ENCODE measurements at places on chromosomes 4 and X.

GRCh38 chrX:143674926-143675325 lies 39.0 kb upstream of the SLITRK4 start:
- no peak for DNase-seq

- peak; percentile 61 for DNase-seq
These were observed 646 bp upstream of the FAM3A start for GRCh38 chrX:154516656-154517100.

- no peak for DNase-seq
These were observed 291.6 kb upstream of the HS3ST1 start for GRCh38 chr4:11720292-11720691.

- DNase-seq: no peak
These were observed 177.6 kb downstream of the NWD2 start for GRCh38 chr4:37422102-37422501.

DNA sequence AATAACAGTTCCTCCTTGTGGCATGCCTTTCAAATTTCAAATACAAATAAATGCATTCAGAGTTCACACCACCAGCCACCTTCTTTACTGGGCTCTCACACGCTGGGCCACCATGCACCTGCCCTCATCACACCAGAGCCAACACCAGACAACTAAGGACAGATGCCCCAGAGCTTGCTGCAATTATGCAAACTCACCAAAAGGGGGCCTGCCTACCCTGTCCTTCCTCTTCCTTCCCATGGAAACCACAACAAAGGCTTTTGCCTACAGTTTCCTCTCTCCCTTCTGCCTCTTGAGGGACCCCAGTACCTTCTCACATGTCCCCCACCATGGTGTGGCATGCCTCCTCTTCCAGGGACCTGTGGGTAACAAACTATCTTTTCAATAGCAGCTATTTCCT lies 1333.9 kb upstream of the TENM3 start:
- no peak for DNase-seq

DNA sequence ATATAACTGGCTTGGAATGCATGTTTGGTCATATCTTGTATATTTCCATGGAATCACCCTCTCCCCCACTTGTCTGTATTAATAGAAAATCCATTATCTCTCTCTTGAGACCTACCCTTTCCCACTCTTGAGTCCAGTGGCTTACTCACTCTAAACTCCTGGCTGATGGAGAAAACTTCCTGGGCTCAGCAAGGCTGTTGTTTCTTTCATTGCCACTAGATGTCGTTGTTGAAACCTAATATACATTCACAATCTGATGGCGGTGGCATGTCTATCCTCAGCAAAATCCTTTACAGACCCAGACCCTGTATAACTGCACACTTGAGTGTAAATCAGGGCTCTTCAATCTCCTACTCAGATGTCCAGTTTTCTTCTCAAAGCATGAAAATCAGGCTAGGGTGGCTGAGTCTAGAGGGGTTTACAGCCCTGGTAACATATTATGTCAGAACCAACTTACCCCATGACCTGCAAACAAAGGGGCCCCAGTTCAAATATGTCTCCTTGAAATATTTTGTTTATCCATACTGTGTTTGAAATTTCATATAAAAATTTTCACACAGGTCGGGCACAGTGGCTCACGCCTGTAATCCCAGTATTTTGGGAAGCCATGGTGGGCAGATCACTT lies 70.0 kb upstream of the FAM241A start:
- no peak for DNase-seq

DNA sequence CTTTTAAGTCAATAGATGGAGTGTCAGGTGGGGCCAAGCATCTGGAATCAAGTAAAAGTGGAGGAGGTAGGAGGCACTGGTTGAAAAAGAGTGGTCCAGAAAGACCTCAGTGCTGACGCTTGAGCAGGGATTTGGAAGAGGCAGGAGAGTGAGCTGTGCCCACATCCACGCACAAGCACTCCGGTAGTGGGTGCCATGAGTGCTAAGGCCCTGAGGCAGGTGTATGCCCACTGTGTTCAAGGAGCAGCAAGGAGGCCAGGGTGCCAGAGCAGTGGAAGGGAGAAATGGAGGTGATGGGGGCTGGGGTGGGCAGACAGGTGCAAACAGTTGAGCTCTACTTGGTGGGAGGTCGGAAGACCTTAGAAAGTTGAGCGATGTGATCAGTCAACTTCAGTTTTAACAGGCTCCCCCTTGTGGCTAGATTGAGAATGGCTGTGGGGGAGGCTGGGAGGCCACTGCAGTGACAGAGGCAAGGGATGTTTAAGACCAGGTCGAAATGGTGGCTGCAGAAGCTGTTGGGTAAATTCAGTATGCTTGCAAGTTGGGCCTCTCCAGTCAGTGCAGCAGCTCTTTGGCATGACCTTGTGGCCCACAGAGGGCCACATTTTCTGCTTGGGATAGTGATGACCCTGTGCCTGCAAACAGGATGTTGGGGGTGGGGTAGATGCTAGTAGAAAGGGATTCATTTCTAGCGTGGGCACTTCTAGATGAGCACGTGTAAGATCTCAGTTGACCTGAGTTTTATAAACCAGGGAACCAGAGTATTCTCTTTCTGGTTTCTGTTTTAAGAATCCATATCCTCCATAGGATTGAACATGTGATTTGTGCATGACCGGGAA lies 12.7 kb downstream of the TKTL1 start:
- DNase-seq: peak; percentile 3

DNA sequence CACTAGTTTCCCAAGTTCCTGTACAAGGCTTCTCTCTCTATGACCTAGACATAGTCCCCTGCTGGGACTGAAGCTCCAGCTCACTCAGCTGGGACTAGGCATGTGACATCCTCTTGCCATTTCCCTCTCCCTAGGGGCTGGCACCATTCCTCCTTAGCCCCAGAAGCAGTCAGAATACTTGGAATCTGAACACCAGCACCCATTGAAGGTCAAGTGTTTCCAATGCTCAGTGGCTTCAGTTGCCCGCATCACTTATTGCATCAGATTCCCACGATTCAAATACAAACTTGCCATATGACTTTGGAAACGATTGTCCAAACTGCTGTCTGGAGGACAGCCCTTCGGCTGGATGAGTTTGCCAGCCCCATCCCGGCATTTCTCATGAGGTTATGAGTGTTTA lies 65.5 kb upstream of the HOPX start:
- no peak for DNase-seq

- DNase-seq: no peak
These were observed 6.8 kb upstream of the ODAPH start for GRCh38 chr4:75549019-75549418.

DNA sequence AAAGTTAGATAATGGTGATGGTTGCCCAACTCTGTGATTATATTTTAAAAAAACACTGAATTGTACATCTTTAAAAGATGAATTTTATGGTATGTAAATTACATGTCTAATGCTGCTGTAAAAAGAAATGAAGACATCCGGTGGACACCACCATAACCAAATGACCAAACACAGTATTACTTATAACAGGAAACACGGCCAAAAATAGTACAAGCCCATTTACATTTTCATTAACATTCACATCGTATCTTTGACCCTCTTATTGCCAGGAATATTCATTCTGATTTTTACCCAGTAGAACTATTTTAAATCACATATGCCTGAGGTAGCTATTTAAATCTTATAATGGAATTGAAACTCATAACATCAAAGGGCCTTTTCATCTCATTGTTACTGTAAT lies 143.2 kb downstream of the CFAP47 start:
- no peak for DNase-seq

GRCh38 chrX:14864631-14865030 lies 8.2 kb downstream of the FANCB start:
- DNase-seq: no peak

- no peak for DNase-seq
These were observed 583 bp downstream of the GABRE start for GRCh38 chrX:151973851-151974335.

DNA sequence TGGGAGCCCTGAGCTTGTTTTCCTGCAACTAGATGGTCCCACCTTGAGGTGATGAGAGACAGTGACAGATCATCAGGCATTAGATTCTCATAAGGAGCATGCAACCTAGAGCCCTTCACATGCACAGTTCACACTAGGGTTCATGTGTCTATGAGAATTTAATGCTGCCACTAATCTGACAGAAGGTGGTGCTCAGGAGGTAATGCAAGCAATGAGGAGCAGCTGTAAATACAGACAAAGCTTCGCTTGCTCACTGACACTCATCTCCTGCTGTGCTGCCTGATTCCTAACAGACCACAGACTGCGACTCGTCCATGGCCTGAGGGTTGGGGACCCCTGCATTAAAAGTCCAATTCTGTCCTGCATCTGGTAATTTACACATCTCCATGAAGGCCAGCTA lies 141.6 kb downstream of the KCNIP4 start:
- no peak for DNase-seq

GRCh38 chr4:70704215-70704930 lies 16.0 kb downstream of the UTP3 start:
- DNase-seq: peak; percentile 63

DNA sequence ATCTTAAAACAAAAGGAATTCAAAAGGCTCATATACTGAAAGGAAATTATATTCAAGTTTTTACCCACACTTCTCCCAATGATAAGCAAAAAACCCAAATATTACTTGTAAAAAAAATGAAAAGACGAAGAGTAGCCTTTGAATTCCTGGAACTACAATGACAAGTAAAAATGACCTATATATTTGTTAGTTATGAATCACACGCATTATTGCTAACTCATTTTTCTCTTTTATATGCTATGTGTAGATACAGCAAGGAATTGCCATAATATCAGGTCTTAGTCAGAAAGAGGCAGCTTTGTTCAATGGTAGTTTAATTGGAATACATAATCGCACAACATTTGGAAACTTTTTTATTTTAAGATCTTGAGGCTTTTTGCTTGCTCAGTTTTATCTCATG lies 22.7 kb upstream of the ASB5 start:
- no peak for DNase-seq

DNA sequence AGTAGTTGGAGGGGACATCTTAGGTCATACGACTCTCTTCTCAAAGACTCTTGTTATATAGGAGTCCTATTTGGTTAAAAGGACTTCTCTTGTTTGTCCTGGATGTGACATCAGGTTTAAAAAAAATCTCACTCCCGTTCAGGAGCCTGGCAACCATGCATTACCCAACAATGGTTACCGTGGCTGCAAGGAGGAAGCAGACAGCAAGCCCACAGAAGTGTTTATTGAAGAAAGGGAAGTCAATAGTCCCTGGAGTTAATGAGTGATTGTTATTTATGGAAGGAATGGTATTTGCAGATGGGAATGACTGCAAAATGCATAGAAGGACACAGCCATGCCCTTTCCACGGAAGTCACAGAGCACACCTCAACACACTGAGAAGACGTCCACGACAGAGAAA lies 75.9 kb upstream of the ENPP6 start:
- peak; percentile 34 for DNase-seq

DNA sequence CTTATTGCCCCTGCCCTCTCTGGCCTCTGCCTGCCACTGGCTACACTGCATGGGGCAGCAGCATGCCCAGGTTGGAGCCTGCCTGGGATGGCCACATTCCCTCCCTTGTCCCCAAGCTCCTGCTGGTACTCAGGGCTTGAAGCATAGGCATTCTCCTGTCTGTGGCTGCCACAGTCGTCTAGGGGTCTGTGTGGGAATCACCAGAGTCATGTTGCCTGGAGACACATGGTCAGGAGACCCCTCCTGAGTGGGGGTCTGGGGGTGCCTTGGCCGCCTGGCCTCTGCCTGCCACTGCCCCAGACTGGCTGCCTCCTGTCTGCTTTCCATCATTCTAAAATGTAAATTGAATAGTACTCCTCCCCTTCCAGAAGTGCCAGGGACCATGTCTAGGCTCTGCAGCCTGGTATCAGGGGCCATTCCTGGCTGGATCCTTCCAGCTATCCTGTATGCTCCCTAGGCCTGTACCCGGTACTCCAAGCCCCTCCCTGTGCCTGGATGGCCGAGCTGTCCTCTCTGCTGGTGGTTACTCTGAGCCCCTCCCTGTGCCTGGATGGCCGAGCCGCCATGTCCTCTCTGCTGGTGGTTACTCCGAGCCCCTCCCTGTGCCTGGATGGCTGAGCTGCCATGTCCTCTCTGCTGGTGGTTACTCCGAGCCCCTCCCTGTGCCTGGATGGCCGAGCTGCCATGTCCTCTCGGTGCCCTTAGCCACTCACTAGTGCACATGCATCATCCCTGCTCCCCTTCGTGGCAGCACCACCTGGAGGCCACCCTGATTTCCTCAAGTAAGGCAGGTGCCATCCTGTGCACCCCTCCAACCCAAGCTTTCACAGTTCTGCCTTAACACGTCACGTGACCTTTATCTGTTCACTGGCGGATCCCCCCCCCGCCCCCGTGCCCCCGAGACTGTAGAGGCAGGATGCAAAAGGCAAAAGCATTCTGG lies 5.5 kb upstream of the NKX1-1 start:
- DNase-seq: no peak

DNA sequence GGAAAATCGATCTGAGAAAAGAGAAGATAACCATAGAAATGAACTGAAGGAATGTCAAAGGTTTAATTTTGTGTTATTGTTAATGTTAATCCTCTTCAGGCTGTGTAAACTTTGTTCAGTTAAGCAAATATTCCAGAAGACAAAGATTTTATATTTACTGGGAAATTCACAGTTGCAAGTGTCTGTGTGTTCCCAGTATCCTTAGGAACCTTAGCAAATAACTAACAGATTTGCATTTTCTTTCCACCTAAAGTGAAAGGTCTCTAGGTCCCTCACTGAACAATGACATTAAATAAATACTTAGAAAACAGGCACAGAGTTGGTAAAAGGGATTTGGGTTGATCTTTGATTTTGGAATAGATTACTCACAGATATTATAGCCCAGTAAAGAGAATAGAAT lies 324.7 kb downstream of the C4orf33 start:
- DNase-seq: no peak

DNA sequence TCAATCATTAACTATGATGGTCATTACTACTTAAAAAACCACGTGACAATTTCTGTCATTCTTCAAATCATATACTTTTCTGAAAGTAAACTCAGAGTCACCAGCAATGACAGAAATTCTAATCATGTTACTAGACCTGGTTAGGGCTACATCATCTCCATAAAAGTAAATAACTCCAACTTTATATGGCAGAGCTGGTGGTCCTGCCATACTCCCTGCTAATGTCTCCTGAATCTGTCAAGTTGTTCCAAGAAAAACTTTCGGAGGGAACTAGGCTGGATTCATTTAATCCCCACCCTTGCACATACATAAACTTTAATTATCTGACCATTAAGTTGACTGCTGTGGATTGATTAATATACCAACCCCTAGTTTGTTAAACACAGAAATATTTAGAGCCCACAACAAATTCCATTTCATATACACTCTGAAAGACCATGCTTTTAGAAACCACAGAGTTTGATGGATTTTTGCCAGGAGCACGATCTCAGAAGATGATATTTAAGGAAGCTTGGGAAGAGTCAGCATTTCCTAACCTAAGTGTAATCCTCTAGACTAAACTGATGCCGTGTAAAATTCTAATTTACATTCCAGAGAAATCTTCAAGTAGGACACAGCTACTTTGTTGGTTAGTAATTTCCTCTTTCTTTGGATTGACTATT lies 577.0 kb downstream of the FAT4 start:
- no peak for DNase-seq

- no peak for DNase-seq
These were observed 219.8 kb downstream of the OR13H1 start for GRCh38 chrX:131763674-131764073.
